ENCODE measurements at places on chromosomes 13 and 19.

DNA sequence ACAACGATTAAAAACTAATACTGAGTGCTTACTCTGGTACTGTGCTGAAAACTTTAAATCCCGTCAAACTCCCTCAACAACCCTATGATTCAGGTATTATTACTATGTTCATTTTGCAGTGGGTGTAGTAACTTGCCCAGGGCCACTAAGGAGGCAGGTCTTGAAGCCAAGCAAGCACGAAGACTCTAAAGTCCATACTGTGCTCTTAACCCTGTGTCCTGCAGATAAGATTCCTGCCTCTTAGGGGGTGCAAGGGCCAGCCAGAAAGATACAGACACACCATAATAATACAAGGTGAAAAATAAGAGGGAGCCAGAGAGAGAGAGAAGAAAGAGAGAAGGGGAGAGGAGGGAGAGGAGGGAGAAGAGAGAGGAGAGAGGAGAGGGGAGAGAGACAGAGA is 95.5 kb downstream of the CDADC1 start:
- no peak for DNase-seq

GRCh38 chr13:48234566-48235340 is 1.7 kb downstream of the ITM2B start:
- DNase-seq: no peak

DNA sequence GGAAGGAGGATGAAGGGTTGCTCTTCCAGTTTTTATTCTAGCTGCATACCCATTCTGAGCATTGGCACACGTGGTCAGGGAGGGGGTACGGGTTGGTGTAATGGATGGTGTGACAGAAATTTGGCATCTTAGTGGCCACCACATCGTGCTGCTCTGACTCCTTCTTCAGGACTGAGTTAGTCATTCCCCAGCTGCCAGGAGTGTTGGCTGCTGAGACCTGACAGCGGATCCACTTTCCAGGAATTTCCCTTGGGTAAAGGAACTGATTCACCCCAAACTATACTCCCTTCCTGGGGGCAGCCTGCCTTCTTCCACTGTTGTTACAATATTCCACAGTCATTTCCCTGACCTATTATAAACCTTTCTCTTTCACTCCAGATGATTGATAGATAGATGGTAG is 595.5 kb upstream of the KLHL1 start:
- DNase-seq: no peak

- DNase-seq: no peak
These were observed 23.5 kb upstream of the DCLK1 start for GRCh38 chr13:36154567-36155291.

DNA sequence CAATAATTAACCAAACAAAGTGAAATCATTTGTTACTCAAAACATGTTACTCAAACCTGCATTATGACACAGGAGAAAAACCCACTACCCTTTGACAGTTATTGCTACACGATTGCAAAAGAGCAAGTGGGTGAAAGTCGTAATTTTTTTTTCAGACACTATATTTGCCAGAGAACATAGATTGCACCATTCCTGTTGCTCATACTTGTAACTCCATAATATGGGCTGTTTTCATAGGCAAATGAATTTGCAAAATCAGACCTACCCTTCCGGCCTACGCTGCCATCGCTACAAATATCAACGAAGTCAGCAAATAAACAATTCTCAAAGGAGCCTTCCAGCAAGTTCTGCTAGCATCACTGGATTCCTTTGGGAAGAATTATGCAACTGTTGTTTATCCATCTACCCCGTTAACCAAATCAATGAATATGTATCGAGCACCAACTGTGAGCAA is 396.5 kb downstream of the IRS2 start:
- DNase-seq: peak; percentile 92

GRCh38 chr13:99629641-99630040 is 128.4 kb downstream of the TM9SF2 start:
- DNase-seq: no peak

- no peak for DNase-seq
These were observed 60.5 kb upstream of the KCTD15 start for GRCh38 chr19:33736158-33736557.

GRCh38 chr13:44398606-44399005 is 25.0 kb downstream of the SERP2 start:
- no peak for DNase-seq
